D341Med (cell line): ENCODE measurements at places on chromosomes 3 and 15.

DNA sequence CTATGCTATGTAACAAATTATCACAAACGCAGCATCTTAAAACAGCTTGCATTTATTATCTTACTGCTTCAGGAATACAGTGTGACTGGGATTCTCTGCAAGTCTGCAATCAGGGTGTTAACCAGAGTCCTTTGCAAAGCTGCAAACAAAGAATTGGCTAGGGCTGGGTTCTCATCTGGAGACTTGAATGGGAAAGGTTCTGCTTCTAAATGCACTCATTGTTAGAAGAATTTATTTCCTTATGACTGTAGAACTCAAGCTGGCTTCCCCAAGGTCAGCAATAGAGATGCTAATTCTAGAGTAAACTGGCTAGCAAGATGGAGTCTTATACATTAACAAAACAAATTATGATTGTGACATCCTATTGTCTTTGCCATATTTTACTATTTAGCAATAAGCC lies 673.7 kb downstream of the DIPK2A start:
- no peak for DNase-seq

GRCh38 chr15:85289677-85290365 lies 90.6 kb upstream of the AKAP13 start:
- DNase-seq: peak; percentile 82

GRCh38 chr3:172522871-172523818 lies at the start of gene TNFSF10:
Gene TNFSF10, minus strand, starts transcription at chr3:172523430. Its CDS starts 46 bp downstream, at chr3:172523384.
- no peak for DNase-seq

GRCh38 chr3:141605883-141606282 lies 119.1 kb downstream of the RASA2 start:
- no peak for DNase-seq

- no peak for DNase-seq
These were observed 177.4 kb downstream of the SQOR start for GRCh38 chr15:45812200-45812599.

- peak; percentile 73 for DNase-seq
These were observed 39.7 kb downstream of the SPATA12 start for GRCh38 chr3:57100046-57100695.

- no peak for DNase-seq
These were observed 27.0 kb downstream of the SUCNR1 start for GRCh38 chr3:151900460-151900859.

DNA sequence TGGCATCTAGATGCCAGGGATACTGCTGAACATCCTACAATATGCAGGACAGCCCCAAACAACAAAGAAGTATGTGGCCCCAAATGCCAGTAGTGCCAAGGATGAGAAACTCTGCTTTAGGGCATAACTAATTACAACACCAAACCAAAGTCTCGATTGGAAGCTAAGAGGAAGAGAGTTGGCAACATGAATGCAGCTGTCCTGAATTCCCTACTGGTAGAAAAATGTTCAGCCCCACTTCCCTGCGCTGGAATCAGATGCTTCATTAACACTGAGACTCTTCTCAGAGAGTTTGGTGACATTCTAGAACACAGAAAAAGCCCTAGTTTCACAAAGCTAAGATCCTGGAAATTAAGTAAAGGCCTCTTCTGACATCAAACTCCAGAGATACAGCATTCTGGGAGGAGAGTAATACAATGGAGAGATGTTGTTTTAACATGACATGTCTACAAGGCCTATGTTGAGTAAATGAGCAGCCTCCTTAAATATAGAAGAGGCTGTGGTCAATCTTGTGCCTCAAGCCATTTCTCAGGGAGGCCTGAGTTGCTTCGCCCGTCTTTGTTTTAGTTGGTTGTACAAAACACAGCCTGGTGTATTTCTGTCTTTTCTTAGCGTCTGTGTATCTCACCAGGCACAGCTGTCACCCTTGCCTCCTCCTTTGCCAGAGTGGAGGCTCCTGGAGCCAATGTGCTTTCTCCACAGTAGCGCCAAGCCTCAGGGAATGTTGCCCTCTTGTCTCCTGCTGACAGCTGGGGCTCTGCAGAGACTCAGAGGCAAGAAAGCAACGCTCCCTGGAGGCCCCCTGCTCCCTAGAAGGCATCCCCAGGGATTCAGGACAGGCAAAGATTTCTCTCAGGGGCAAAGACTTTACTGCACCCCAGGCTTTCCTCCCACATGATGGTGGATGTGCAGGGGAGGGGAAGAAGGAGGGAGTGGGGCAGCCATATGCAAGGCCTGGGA lies 25.1 kb upstream of the CTNNB1 start:
- DNase-seq: peak; percentile 90

DNA sequence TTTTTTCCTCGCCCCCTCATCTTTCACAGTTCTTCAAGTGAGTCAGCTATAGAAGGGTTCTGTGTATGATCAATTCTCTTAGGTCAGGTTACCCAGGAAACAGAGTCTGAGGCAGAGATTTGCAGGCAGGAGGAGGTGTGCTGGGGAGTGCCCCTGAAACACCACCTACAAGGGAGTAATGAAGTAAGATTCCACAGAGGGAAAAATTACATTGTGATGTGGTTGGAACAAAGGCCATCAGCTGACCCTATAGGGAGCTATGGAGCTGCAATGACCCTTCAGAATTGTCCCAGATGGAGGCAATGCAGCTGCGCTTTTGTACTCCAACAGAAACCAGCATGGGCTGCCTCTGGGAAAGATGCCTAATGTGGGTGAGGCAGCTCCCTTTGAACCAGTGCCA lies 142.2 kb upstream of the CNTN3 start:
- DNase-seq: no peak

- DNase-seq: no peak
These were observed 132.6 kb upstream of the COL8A1 start for GRCh38 chr3:99505646-99506269.

GRCh38 chr3:120801484-120801883 lies 58.9 kb downstream of the GTF2E1 start:
- DNase-seq: no peak

- DNase-seq: no peak
These were observed 286.2 kb upstream of the UBE2E1 start for GRCh38 chr3:23519314-23520208.

DNA sequence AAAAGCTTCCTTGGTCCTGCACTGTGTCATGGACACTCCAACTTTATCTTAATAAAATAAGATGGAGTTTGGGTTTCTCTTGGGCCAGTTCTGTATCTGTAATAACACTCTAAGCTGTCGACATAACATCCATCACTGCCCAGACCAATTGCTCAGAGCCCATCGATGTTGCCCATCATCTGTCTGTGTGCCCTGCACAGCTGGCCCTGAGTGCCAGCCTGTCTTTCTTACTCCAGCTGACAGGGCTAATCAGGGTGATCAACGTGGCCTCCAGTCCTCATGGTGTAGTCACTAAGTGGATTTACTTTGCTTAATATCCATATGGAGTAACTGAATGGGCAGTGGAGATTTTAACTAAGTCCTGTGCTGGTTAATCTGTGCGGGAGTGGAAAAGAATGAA lies 419.8 kb upstream of the TPM1 start:
- peak; percentile 61 for DNase-seq

- DNase-seq: peak; percentile 39
These were observed 72.9 kb upstream of the NDN start for GRCh38 chr15:23760024-23760423.

DNA sequence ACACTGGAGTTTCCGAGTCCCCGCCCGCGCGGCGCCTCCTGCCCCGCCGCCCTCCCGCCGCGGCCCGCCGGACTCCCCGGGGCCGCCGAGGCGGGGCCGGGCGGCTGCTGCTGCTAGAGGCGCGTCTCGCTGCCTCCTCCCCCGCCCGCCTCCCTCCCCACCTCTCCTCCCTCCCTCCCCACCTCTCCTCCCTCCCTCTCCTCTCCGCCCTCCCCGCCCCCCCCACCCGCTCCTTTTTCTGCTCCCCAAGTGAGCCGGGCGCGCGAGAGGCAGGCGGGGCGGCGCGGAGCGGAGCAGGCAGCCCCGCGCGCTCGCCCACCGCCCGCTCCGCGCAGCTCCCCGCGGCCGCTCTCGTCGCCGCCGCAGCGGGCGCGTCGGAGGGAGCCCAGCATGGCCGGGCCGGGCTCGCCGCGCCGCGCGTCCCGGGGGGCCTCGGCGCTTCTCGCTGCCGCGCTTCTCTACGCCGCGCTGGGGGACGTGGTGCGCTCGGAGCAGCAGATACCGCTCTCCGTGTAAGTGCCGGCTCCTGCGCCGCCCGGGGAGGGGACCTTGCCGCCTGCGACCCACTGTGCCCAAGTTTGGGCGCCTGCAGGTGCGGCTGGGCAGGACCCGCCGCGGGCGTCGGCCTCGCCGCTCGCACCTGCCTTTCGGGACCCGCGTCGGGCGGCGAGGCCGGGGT lies at the start of gene CACNA2D3:
Gene CACNA2D3, plus strand, starts transcription at position 229 of the 679 bp plus-strand sequence.
- DNase-seq: peak; percentile 85

- DNase-seq: no peak
These were observed 175.5 kb upstream of the CD96 start for GRCh38 chr3:111366515-111366914.

GRCh38 chr3:159635047-159635641 lies 353.5 kb upstream of the IL12A start:
- DNase-seq: no peak

DNA sequence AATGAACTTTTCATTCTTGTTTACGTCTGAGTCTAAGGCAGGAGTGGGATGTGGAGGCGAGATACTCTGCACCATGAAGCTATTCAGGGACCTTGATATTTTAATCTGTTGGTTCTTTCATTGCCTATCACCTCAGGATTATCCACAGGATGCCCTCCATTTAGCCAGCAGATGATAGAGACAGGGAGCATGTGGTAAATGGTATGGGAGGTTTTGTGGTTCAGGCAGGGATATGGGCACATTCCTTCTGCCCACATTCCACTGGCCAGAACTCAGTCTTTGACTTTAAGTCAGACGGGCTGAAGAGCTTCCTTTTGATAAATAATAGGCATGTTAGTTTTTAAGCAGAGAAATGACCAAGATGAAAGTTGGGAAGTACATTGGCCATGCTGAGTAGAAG lies 548.0 kb upstream of the CCDC54 start:
- DNase-seq: no peak

- no peak for DNase-seq
These were observed 203.1 kb downstream of the CHL1 start for GRCh38 chr3:399647-400046.

DNA sequence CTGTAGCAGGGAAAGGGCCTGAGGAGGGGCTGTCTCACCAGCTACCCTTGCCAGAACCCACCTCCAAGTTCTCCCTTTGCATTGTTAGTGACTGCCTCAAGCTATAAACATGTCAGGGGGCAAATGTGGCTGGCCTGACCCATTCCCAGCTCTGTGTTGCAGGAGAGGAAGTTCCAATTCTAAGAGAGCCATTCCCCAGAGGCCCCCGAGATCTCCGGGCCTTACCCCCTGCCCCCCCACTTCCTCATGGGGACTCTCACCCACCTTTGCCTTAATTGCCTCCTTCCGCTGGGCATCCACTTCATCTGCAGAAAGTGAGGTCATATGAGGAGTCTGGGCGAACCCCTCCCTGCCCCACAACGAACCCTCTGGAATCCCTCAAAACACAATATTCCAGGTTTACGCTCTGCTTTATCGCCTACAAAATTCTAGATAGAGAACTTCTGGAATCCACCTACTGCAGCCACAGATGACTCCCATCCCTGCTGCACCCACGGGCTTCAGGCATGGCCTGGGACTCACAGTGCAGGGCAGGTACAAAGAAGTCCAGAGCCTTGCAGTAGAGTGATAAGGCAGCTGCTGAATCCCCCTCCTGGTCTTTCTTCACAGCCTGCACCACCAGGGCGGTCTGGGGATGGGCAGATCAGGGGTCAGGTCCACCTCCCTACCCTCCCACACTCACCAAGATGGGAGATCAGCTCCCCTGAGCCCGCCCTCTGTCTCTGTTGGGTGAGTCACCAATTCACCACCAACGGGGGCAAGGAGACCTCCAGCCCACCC lies 4.0 kb downstream of the ULK3 start:
- DNase-seq: no peak

DNA sequence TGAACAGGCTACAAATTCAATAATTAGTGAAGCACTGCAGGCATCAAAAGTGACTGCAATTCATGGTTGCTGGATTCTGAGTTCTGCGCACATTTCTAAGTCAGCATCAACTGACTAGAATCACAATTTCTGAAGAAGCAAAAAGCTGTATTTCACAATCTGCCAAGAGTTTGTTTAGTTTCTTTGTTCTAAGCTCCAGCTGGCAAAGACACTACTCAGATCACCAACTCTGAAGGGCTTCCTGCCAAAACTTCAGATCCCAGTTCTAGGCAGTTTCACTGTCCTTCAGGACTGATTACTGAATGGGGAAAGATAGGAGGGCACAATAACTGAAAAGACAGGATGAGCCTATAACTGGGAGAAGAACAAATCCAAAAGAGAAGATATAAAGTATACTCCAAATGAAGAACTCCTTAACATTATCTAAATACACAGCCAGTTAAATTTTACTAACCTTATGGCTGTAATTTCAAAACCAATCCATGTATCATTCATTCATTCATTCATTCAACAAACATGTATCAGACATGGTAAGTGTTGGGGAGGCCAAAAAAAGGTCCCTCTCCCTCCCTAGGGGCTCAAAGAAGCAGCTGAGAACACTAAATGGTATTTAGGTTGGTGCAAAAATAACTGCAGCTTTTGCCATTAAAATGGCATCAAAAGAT lies 17.1 kb downstream of the TJP1 start:
- no peak for DNase-seq

- no peak for DNase-seq
These were observed 206.1 kb upstream of the UBE2E2 start for GRCh38 chr3:22996920-22997571.

DNA sequence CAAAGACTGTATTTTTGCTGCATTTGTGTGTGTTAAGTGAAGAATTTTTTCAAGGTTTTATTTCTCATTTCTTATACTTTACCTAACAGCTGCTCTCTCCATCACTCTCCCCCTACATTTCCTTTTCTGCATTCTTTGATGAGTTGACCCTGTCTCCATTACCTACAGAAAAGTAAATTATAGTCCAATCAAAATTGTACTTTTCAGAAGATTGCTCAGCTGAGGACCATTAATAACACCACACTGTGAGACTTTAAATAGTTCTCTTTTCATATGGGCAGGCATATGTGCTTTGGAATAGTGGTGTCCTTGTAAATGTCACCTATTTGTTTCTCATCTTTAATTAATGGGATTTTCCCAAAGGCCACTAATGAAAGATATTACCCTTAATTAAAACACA lies 234.7 kb upstream of the GPR149 start:
- no peak for DNase-seq

DNA sequence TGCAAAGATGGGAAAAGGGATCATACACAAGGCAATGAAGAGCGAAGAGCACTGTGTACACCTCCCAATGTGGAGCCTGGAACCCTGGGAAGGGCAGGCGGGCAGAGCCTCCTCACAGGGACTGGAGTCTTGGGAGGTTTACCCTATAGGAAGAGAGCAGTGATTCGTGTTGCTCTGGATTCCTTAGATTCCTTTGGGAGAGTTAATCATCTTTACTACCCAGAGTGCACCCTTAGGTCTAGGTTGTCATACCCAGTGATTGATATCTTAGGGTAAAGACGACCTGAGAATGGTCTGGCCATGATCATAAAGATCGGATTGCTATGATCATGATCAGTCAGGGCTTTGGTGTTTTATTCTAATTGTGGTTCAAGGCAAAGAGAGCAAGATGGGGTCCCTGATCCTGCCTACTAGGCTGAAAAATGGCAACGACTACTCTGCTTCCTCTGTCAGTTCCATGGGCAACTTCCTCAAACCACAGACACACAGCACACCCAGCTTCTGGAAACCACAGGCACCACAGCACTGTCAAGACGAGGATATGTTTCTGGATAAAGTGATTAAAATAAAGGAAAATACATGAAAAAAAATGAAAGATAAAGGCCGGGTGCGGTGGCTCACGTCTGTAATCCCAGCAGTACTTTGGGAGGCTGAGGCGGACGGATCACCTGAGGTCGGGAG lies 20.4 kb upstream of the MAP6D1 start:
- DNase-seq: no peak
